ENCODE measurements at places on chromosomes 5 and 9.

DNA sequence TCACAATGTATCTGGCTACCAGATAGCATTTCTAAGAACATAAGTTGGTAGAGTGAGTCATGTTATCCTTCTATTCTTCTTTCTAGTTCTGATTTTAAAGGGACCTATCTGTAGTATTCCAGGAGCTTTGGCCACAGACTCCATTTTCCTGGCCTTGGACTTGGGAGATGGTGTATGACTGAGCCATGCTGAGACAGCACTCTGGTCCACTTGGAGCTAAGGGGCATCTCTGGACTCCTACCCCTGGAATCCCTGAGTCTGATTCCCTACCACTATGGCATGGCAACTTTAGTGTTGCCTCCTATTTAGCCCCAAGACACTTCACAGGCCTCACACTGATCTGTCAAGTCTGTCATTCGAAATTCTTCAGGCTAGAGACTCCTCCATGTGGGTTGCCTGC, 58.8 kb downstream of the BAAT start:
- no peak for DNase-seq

- DNase-seq = no peak
These were observed 43.9 kb upstream of the MTAP start for GRCh38 chr9:21758540-21758939.

GRCh38 chr9:133506653-133507038, 18.1 kb downstream of the MYMK start:
- no peak for DNase-seq

DNA sequence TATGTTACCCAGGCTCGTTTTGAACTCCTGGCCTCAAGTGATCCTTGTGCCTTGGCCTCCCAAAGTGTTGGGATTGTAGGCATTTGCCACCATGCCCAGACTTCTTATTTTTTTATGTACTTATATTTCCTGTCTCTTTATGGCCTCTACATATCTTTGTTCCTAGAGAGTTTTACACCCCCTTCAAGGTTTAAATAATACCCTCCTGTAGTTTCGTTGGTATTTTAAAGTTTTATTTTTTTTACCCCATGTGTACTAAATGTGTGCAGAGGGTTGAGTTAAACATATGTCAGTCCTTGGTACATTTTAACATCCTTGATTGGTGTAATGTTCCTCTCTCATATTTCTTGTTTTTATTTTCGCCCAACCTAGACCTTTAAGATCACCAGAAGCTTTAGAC, 29.4 kb downstream of the OCLN start:
- DNase-seq = no peak

DNA sequence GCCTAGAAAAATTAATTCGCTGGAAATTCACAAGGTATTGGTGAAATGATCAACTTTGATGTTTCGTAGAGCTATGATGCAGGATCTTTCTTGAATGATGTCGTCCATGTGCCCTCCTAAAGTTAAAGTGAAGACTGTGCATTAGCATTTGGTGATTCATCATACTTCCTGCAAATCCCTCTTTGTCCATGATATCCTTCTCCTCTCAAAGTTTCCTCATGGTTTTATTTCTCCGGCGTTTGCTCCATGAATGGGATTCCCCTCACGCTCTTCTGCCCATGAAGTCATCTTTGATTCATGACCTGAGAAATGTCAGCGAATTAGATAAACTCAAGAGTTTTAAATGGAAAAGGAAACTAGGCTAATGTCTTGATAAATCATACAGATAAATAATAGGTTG, 372.7 kb downstream of the PSAT1 start:
- no peak for DNase-seq

DNA sequence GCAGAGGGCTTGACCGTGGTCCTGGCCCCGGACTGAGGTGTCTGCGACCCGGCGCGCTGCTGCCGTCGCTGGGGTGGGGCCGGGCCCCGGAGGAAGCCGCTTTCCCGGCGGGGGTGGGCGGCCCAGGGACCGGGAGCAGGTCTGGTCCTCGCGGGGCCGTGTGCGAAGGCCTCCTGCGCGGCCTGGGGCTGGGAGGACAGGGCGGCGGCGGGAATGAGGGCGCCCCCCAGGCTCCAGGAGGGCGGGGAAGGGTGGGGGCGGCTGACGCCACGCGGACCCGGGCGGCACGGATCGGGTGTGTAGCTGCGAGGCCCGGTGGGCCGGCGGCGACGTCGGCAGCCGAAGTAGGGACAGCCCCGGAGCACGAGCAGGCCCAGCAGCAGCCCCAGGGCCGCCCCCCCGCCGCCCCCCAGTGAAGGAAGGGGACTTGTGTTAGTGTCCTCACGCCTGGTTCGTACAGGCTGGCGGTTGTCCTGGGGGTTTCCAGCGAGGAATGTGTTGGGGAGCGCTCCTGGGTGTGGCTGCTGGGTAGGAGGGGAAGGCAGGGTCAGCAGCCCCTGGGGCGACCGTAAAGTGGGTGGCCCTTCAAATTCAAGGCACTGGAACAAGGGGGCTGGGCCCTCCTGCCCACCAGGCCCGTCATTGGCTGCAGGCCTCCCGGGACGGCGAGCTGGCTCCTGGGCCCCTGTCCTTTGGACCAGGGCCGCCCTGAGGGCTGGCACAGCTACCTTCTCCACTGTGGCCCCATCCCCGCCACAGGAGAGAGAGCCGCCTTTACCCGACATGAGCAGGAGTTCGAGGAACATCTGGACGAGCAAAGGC, 597 bp upstream of the TMEM250 start:
- DNase-seq = no peak

- DNase-seq = no peak
These were observed 82.2 kb downstream of the TRIO start for GRCh38 chr5:14225173-14225834.

- DNase-seq = no peak
These were observed 203.3 kb downstream of the MEF2C start for GRCh38 chr5:88679638-88680037.

- no peak for DNase-seq
These were observed 252.3 kb downstream of the FANCC start for GRCh38 chr9:95065224-95065623.

Measured in SIG-M5 (cell line).